ENCODE measurements at places on chromosomes 3 and 15. TPM values are rescaled to one million over a fixed set of nuclear protein-coding genes. Genes with fewer than 3 reads are reported as not detected.

GRCh38 chr3:185479373-185479945 is 19.4 kb downstream of the TMEM41A start:
- DNase-seq, result no peak

DNA sequence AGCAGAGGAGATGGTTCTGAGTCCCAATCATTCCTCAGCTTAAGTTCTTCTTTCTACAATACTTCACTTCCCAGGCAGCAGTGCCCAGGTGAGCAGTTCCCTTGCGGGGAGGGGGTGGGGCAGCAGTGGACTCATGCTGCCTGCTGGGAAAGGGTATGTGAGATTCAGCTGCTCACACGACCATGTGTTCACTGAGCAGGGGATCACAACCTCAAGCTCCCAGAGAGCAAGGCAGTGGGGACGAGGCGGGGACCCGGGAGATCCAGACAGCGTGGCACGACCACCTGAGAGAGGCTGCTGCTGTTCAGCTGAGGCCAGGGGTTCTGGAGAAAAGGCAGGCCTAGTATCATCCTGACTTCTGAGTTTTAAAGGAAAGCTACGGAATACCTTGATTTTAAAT is 166.6 kb downstream of the XXYLT1 start:
- DNase-seq, result no peak

GRCh38 chr3:161217496-161217895 is 3.6 kb upstream of the NMD3 start:
- no peak for DNase-seq

DNA sequence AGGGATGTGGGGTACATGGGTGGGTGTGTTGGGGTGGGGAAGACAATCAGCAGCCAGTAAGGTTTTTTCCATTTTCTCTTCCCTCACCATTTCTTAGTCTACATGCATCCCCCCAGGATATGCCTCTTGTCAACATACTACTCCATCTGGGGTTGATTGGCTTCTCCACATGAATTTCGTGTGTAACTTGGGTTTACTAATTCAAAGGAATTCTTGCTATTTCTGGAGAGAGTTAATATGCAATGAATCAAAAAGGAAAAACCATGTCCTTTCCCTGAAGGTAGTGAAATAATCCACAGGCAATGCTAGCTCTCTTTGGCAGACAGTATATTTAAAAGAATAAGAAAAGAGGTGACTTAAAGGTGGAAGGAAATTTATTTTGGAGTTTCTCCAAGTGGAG is 198.4 kb downstream of the EBLN2 start:
- no peak for DNase-seq

The INO80 gene
- 35.5 TPM for total RNA-seq

GRCh38 chr3:22159004-22159695 is 408.1 kb upstream of the ZNF385D start:
- DNase-seq, result no peak

The ESYT3 gene
- 0.41 TPM for total RNA-seq

GRCh38 chr15:85473455-85473854 is 93.1 kb downstream of the AKAP13 start:
- DNase-seq, result no peak
